Smooth muscle cell of the brain vasculature (primary cell): ENCODE measurements at places on chromosomes 12 and 14.

GRCh38 chr12:113996026-113996425 is 29.9 kb upstream of the RBM19 start:
- no peak for DNase-seq

- DNase-seq: no peak
These were observed 223.7 kb downstream of the PELI2 start for GRCh38 chr14:56341766-56342493.

- no peak for DNase-seq
These were observed 39.1 kb upstream of the LGR5 start for GRCh38 chr12:71400481-71400880.

- no peak for DNase-seq
These were observed 1268.2 kb upstream of the TMEM132C start for GRCh38 chr12:126998747-126999285.

DNA sequence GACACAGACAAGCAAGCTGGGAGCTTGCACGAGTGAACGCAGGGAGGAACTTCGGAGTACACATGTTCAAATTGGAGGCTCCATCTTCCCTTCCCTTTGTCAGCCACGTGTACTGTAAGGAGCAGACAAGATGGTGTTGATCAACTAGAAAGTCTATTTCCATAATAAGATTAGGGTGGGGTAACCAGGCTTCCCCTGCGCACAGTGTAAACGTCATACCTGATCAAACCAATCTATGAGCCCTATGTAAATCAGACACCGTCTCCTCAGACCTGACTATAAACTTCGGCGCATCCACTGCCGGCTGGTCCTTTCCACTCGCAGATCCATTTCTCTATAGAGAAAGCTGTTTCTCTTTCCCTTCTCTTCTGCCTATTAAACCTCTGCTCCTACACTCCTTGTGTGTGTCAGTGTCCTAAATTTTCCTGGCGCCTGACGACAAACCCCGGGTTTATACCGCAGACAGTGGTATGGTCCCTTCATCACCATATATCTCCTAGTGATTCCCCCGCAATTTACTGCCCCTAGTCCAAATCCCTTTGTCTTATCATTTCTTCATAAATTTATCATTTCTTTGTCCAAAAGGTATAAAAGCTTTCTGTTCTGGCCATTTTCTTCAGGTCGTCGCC is 7.5 kb upstream of the ETFBKMT start:
- no peak for DNase-seq

- DNase-seq: no peak
These were observed 161.4 kb downstream of the TTC7B start for GRCh38 chr14:90654831-90655276.

- DNase-seq: no peak
These were observed 269.0 kb upstream of the RPL10L start for GRCh38 chr14:46920542-46920941.

DNA sequence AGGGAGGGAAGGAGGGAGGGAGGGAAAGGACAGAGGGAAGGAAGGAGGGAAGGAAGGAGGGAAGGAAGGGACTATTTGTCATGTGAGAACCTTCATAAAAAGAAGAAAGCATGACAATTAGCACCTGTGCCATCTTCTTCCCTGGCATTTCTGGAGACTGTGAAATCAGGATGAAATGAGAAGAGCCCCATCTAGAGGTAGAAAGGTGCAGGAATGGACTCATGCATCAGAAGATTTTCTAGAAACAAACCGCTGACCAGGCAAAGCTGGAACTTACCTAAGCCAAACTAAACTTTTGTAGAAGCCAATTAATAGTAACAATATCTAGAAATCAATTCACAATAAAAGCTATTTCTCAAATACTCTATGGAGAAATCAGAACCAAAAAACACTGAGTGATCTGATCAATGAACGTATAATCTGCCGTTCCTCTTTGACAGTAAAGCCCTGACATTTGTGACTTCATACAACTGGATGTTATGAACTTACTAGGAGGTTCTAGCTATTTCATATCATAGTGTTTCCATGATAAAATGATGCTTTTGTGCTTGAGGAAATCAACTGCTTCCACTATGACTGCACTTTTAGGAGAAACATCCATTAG is 24.4 kb upstream of the CRACR2A start:
- DNase-seq: no peak

GRCh38 chr12:24198070-24198469 is 248.6 kb upstream of the SOX5 start:
- DNase-seq: no peak
